Mesenteric fat pad (tissue), 1 donor: ENCODE measurements at places on chromosomes 6 and 20. TPM values are rescaled to one million over a fixed set of nuclear protein-coding genes. Genes with fewer than 3 reads are reported as not detected.
A peak's percentile ranks its signal among the peaks of the same experiment; 100 is the strongest.

- peak; percentile 2 for DNase-seq
Measured at GRCh38 chr20:57475388-57476083, 49.4 kb downstream of the CTCFL start.

GRCh38 chr6:105507811-105508210, 104.9 kb upstream of the PREP start:
- DNase-seq, result no peak

GRCh38 chr6:43856005-43856765, 86.2 kb downstream of the VEGFA start:
- DNase-seq, result no peak

Gene DEFB127
- not detected for total RNA-seq

Gene CD24
- 2.1 TPM for total RNA-seq

DNA sequence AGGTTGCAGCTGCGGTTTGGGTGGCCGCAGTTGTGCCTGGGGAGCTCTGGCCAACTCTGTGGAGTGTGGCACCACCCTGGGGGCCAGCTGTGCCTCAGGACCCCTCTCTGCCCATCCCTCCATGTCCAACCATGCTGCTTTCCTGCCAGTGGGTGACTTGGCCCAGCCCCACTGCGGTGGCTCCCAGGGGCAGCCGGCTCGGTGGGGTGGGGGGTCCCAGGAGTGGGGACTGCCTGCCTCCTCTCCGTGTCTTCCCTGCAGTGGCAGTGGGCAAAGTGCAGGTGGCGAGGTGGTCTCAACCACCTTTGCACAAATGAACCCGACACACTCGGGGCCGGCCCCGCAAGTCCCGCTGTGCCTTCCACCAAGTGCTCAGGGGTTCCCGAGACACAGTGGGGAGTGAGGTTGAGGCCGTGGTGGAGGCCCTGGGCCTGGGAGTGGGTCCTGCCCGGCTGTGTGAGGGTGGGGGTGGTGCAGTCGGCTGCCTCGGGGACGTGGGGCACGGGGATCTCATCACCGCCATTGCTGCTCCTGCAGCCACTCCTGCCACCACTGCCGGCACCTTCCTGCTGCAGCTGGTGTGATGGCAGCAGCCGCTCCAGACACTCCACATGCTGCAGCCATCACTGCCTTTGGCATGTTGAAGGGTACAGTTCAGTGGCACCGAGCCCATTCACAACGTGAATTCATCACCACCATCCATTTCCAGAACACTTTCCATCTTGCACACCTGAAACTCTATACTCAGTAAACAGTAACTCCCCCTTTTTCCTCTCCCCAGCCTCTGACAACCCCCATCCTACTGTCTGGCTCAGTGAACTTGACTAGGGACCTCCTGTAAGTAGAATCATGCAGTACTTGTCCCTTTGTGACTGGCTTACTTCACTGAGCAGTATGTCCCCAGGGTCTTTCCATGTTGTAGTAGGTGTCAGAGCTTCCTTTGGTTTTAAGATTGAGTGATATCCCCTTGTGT, 10.7 kb upstream of the SLCO4A1 start:
- no peak for DNase-seq

- no peak for DNase-seq
Measured at GRCh38 chr20:53940907-53941545, 129.4 kb downstream of the BCAS1 start.

DNA sequence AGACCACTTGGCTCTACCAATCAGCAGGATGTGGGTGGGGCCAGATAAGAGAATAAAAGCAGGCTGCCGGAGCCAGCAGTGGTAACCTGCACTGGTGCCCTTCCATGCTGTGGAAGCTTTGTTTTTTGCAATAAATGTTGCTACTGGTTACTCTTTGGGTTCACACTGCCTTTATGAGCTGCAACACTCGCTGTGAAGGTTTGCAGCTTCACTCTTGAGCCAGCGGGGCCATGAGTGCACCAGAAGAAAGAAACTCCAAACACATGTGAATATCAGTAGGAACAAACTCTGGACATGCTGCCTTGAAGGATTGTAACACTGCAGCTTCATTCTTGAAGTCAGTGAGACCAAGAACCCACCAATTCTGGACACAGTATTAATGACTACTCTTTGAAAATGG, 89.9 kb upstream of the MBOAT1 start:
- DNase-seq, result no peak

- DNase-seq, result no peak
Measured at GRCh38 chr6:25177500-25178028, 101.6 kb upstream of the CARMIL1 start.

Gene RSPO3
- 30.4 TPM for total RNA-seq

DNA sequence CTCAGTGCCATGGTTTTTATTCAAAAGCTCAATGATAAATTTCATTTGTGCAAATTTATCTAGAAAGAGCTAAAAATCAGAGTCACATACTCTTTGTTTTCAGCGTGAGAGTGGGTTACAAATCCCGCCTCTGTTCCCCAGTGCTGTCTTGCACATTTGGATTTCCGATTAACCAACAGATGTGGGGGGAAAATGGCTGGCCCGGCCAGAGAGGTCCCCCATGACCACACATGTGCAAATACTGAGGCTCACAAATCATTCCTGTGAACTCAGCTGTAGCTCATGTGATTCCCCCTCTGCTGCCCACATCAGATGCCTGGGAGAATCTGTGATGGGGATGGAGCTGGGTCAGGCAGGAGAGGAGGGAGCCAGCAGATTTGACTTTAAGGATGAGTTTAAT, 168.7 kb downstream of the PAX1 start:
- DNase-seq, result no peak

- DNase-seq, result no peak
Measured at GRCh38 chr20:62551407-62552323, 75.9 kb upstream of the GATA5 start.

DNA sequence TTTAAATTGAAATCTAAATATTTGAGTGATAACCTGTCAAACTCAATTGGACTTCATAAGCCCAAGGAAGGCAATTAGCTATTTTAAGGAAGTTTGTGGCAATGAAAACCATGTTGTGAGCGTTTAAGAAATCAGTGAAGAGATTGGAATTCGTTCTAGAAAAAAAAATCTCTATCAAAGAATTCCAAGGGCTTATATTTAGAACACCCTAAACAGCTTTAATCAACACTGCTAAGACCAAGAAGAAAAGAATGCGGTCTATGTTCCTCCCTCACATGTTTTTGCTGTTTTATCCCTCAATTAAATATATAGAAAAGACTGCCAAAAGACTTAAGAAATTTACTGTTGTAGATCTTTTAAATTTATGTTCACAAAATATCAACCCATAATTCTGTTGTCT, 16.6 kb upstream of the ABRACL start:
- no peak for DNase-seq

- DNase-seq, result no peak
Measured at GRCh38 chr6:24910331-24910960, 25.3 kb downstream of the RIPOR2 start.

Gene PSMF1
- total RNA-seq, result 126 TPM

DNA sequence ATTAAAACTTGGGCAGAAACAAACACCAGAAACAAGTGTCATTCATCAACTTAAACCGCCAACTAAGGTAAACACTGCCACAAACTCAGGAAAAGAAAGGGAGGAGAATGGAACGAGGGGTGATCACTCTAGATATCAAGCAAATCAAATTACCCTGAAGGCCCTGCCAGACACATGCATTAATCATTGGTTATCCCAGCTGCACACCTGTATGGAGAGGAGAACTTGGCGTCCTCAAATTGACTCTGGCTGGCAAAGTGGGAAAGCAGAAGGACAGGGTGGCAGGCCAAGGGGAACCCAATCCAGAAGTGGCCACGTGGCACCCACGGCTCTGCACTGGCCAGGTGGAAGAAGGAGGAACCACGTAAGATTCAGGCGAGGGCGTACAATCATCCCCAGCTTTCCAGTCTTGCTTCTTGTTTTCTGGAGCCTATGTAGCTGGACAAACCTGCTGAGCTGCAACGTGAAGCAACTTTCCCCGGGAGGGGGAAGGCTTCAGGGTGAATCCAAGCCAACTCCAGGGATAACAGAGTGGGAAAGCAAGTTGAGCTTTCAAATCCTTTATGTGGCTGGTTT, 156.2 kb upstream of the JARID2 start:
- no peak for DNase-seq

Gene FAM209A
- 0.45 TPM for total RNA-seq

DNA sequence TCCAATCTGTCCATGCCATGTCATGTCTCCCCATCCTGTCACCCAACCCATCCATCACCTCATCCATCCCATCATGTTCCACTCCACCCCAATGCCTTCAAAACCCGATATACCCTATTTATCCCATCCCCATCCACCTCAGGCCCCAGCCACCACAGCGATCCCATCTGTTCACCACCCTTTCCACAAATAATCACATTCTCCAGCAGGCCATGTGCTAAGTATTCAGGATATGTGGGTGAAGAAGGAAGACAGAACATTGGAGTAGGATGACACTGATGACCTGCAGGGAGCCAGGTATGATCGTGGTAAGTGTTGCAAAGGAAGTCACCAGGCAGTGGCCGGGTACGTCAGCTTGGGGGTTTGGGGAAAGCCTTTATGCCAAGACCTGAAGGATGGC, 48.8 kb downstream of the NPEPL1 start:
- DNase-seq, result no peak

- no peak for DNase-seq
Measured at GRCh38 chr20:13464702-13465101, 174.0 kb downstream of the TASP1 start.

DNA sequence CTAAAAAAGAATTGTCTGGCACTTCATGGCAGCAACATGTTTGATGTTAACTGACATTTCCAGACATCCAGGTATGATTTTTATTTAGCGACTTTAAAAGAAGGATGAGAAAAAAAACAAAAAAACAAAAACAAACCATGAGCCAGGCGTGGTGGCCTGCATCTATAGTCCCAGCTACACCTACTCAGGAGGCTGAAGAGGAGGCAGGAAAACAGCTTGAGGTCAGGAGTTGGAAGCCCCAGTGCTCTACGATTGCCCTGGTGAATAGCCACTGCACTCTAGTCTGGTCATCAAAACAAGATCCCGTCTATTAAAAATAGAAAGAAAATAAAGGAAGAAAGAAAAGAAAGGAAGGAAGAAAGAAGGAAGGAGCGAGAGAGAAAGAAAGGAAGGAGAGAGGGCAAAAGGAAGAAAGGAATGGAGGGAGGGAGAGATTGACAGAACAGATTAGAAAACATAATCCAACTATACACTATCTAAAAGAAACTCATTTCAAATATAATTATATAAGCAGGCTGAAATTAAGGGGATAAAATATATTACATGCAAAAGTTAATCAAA, 141.6 kb downstream of the TRIM27 start:
- DNase-seq, result no peak

DNA sequence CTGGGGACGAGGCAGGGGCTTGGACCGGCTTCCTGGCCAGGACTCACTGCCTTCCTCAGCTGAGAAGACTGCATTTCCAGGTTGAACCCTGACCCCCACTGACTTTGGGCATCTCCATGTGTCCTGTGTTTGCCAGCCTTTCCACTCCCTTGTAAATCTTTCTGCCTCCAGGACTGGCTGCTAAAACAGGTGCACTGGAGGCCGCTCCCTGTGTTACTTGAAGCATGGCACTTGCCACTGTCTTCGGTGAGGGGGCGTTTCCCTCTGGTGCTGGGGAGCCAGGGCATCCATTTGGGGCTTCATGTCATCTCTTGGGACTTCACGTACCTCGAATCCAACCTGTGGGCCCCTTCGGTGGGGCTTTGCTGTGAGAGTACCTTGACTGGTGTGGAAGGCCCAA, 6.7 kb upstream of the RBM38 start:
- peak; percentile 86 for DNase-seq

Gene SNRPB
- 112 TPM for total RNA-seq

Gene ATP9A
- total RNA-seq, result 109 TPM

DNA sequence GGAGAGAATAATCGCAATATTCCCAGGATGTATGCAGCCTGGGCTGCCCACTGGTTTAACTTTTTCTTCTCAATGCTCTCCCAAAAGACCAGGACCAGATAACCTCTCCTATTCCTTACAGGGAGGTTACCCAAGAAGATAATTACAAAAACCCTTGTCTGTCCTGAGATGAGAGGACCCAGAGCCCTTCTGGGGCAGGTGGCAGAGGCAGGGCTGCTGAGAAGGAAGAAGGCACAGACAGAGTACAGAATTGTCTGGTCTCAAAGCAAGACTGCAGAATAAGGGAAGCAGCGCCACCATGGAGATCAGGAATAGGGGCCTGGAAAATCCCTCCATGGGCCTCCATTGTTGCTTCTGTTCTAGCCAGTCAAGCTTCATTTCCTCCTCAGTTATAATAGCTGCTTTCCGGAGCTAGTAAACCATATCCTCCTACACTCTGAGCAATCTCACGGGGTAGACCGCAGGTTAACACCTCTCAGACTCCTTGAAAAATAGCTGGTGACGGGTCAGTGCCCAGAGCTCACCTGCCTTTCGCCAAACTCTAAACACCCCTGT, 463 bp upstream of the HLA-DMB start:
- no peak for DNase-seq

Gene SOX18
- total RNA-seq, result 70.5 TPM

Gene ELOVL4
- 0.58 TPM for total RNA-seq

Gene OARD1
- 12.2 TPM for total RNA-seq

GRCh38 chr6:112191509-112192020, 62.8 kb downstream of the LAMA4 start:
- DNase-seq, result no peak

GRCh38 chr20:62819494-62820174, 2.8 kb downstream of the COL9A3 start:
- no peak for DNase-seq

GRCh38 chr6:14037402-14038277, 79.9 kb upstream of the CD83 start:
- no peak for DNase-seq

Gene ADAM33
- 30.7 TPM for total RNA-seq
